Aorta (tissue), 5 donors: ENCODE measurements at places on chromosomes 3 and 15. TPM values are rescaled to one million over a fixed set of nuclear protein-coding genes. Genes with fewer than 3 reads are reported as not detected.

DNA sequence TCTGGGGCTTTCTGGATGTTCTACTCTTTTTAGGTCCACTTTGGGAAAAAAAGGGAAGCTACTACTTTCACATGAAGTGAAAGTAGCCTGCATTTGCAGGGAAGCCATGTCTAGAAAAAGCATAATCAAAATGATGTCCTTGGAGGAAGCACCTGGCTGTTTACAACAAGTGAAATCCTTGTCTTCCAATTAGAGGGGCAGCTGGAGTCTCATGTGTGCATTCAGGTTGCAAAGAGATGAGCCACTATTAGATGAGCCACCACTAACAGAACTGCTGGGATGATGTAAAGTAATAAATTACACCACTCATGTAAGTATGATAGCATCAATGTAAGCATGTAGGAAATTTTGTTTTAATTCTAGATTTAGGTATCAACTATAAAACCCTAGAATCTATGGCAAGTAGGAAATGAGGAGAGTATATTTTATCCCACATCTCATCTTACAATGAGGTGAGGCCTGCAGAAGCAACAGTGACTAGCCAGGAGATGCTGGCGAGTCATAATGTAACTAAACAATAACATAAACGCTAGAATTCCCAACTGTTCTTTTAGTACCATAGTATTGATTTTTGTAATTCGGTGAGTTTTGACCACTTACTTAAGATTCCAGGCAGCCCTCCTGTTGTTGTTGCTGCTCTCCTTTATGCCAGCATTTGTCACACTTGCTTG lies 75.9 kb downstream of the TMEM108 start:
- no peak for DNase-seq

- DNase-seq: peak; percentile 86
Observed at GRCh38 chr15:60392986-60393790, 4.6 kb downstream of the ANXA2 start.

DNA sequence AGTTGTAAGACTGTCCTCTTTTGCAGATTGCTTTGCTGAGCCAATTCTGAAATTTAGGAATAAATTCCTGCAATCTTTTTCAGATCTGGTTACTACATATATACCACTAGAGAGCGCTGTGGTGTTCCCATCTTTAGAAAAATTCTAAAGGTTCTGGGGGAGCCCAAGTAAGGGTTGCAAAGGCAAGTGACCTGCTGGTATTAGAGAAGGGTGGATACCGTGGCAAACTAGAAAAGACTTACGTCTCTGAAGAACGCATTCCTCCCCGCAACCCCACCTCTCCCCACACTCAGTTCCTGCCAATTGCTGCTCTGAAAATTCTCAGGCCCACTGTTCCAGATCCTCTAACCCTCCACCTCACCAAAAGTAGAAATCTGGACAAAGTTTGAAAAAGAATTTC lies 48.5 kb downstream of the EFHB start:
- no peak for DNase-seq

- no peak for DNase-seq
Observed at GRCh38 chr15:65900488-65900887, 31.2 kb downstream of the RAB11A start.

CLDN16 gene
- not detected for total RNA-seq

FBXO40 gene
- total RNA-seq: not detected

DNA sequence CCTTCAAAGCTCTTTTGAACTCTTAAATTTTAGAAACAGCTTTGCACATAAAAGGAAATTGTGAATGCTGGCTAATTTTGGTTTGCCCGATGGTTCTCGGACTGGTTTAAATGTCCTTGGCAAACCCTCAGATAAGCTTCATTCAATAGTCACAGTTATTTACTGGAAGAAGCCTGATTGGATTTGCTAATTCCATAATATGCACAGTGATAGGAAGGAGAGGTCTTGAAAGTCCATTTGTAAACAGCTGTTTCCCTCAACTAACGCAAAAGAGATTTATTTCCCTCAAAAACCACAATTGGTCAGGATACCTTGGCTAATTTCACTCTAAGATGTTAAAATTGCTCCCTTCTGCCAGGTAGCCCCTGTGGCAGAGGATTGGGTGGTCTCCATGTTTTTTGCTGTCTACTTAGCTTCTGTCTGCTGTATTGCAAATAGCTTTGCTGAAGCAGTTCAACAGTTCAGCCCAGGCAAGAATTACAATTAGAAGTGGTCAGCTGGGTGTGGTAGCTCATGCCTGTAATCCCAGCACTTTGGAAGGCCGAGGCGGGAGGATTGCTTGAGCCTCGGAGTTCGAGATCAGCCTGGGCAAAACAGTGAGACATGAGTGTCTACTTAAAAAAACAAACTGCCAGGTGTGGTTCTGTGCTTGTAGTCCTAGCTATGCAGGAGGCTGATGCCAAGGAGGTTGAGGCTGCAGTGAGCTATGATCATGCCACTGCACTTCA lies 30.6 kb upstream of the PROK2 start:
- DNase-seq: no peak

- no peak for DNase-seq
Observed at GRCh38 chr3:121111914-121112612, 204.1 kb downstream of the STXBP5L start.
